ENCODE measurements at places on chromosomes 7 and 10.
A peak's percentile ranks its signal among the peaks of the same experiment; 100 is the strongest.

- DNase-seq, result no peak
These were observed 115.3 kb downstream of the SGMS1 start for GRCh38 chr10:50508315-50509051.

- no peak for DNase-seq
These were observed 2.2 kb downstream of the FZD8 start for GRCh38 chr10:35639728-35640401.

DNA sequence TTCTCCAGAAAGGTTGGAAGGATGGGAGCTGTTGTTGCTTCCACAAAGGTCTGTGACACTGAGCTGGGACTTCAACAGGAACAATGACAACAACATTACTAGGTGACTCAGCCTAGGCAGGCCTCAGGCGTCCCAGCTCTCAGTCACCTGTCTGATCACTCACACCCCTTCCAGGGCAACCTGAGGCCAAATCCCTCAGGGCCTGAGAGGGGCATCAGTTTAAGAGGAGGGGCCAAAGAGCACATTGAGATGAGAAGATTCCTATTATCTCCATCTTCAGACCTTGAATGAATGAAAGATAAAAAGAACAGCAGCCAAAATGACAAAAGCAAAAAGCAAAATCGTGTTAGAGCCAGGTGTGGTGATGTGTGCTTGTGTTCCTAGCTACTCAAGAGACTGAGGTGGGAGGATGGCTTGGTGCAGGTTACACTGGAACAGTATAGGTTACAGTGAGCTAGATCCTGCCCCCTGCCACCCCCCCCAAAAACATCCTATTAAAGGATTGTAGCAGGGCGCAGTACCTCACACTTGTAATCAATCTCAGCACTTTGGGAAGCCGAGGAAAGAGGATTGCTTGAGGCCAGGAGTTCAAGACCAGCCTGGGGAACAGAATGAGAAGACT is at the start of gene ATG9B:
TSS of gene ATG9B (minus strand) at position 60 of the 622 bp plus-strand sequence. CDS start 71 bp downstream, outside the sequence.
- no peak for DNase-seq

DNA sequence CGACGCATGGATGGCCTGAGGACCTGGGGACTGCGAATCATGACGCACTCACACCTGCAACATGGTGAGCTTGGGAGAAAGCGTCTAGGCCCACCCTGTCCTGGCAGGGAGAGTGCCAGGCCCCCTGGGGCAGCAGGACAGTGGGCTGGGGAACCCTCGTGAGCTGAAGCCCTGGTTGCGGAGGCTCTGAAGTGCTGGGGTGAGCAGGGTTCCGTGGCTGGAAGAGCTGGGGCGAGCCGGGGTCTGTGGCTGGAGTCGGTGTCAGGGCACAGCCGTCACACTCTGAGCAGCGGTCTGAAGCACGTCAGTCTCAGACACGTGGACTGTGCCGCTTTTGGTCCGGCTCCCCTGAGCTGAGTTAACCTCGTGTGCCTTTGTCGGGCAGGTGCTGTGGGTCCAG is 4.7 kb downstream of the SUN1 start:
- DNase-seq, result no peak

- peak; percentile 94 for DNase-seq
These were observed at the start of gene OSBPL3 for GRCh38 chr7:24979863-24980533. Gene OSBPL3 (minus strand): TSS chr7:24980178. CDS start chr7:24892472, 87,706 bp downstream.

DNA sequence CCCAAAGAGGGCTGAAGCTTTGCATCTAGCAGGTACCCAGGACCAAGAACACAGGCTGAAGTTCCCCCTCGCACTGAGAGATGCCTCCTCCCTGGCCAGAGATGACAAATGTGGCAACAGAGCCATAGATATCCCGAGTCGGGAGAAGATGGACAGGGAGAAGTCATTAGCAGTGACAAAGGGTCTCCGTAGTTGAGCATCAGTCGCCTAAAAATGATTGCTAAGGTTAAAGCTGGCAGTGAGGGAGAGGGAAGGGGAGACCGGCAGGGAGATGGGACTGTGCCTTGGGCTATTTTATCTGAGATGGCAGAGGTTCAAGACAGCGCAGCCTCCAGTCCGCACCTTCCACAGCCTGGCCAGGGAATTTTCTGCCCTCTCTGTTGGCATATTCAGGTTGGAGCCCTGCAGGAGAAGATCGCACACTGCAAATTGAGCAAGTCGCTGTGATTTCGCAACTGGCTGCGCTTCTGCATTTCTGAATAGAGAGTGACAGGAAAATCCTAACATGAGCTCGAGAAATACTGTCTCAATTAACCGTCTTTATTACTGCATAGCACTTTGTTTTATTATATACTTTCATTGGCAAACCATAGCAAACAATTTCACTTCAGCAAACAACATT is 238.9 kb upstream of the GPR26 start:
- DNase-seq, result no peak

- no peak for DNase-seq
These were observed 67.0 kb upstream of the ATRNL1 start for GRCh38 chr10:115026056-115026745.

DNA sequence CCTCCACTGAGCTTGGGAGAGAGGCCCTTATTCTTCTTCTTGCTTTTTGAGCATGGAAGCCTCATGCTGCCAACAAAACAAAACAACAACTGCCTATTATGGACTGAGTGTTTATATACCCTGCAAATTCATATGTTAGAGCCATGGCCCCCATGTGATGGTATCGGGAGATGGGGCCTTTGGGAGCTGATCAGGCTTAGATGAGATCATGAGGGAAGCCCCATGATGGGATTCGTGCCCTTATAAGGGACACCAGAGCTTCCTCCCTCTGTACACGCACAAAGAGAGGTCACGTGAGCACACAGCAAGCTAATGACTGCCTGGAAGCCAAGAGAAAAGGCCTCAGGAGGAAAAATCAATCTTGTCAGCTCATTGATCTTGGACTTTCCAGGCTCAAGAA is 235.0 kb downstream of the FANK1 start:
- DNase-seq, result no peak

DNA sequence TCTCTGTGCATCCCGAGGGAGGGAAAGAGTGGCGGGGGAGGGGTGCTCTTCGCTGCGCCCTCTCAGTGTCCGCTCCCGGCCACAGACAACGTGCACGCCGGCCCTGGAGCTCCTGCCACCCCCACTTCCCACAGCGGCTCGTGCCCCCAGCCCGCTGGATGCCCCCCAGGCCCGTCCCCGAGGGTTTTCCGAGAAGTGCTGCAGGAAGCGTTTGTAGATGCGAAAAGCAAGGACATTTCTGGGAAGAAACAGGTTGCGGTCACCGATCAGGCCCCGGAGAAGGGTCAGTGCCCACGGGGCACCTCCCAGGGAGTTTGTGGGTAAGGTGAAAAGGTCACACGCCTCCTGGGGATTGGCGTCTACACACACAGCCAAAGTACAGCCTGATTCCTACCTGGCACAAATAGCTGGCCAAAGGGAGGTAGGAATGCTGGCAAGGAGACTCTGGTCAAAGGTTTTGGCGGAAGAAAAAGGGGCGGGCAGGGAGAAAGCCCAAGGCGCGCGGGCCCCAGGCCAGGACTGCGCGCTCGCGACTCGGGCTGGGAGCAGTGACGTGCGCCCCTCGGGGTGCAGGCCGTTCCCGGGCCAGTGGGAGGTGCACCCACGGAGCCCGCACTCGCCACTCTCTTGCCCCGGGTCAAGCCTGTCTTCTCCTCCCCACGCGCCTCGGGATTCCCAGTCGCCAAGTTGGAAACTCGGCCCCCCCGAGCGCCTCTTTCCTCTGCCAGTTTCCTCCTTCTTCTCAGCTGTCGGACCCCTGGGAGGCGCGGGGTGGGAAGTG is 1.5 kb upstream of the NRP1 start:
- peak; percentile 67 for DNase-seq

DNA sequence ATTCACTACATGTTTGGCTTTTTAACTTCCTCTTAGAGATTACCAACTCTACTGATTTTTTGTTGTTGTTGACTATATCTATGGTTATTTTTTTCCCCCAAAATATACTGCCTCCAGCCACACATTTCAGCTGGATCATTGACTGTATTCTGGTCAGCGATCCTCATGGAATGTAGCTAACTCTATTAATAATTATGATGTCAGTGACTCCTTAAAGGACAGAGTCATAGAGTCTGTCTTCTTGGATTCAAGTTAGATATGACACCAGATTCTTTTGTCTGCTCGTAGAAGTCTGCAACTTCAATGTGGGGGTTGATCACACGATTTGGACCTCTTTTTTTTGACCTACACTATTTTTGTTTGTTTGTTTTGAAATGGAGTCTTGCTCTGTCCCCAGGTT is 33.2 kb downstream of the UBN2 start:
- DNase-seq, result no peak

DNA sequence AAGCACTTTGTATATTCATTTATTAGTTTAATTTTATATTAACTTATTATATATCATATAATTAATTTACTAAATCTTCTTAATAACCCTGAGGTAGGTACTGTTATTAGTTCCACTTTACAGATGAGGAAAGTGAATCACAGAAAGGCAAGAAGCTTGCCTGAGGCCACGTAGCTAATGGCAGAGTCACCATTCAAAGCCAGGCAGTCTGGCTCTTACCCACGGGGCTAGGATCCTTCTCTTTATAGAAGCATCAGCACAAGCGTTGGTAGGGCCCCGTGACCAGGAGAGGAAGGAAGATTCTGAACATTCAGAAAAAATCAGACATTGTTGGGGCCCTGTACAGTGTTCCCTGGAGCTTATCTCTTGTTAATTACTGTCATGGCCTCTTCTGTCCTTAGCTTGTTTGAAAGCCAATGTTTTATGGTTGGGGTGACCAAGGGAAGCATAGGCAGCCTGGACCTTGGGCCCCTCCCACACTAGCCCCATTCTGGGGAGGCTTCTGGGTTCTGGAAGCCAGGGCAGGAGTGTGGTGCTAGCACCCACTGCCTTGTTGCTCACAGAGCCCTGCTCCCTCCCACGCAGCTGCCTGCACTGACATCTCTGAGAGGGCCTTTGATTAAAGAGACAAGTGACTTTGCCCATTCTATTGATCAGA is 31.1 kb upstream of the SLF2 start:
- no peak for DNase-seq

DNA sequence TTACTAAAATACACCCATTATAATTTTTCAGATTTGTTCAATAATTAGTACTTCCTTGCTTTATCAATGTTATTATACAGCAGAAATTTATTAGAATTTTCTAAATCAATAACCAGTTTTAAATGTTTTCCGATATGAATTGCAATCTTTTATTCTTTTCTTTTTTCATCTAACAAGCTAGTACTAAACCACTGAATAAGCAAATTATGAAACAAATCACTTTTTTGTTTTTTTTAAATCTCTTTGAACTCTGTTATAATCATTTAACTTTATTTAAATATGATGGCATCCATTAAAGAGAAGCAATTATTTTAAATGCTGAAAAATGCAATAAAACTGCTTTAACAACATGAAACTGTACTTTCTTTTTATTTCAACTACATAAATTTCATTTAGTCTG is 59.7 kb downstream of the HYCC1 start:
- DNase-seq, result no peak

DNA sequence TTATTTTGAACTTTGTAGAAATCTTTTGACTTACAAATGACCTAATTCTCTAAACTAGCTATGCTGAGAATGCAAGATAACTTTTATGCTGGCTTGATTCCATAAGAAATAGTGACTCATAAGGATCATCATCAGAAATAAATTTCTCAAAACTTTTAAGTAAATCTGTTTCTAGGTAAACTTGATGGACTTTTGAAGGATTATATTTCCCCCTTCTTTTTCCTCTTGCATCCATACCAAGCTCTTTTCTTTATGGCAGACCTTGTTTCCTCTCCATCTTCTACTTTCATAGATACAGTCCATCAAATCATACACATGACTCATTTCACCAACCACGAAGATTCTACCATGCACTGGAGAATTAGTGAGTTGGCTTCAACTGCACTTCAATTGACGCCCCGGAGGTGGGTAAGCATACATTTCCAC is 336.3 kb downstream of the KCNMA1 start:
- no peak for DNase-seq

DNA sequence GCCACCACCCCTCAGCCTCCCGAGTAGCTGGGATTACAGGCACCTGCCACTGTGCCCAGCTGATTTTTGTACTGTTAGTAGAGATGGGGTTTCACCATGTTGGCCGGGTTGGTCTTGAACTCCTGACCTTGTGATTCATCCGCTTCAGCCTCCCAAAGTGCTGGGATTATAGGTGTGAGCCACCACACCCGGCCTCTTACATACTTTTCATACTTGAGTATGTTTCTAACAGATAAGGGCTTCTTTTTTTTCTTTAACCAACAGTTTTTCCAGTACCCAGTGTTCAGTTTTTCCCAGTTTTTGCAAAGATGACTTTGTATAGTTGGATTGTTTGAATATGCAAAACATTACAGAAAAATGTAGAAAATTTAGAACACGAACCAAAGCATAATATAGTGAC is 7.7 kb downstream of the EIF4H start:
- DNase-seq, result no peak
